GDM1 (cell line): ENCODE measurements at places on chromosomes 2 and 18.

- no peak for DNase-seq
These were observed 8.6 kb downstream of the INPP1 start for GRCh38 chr2:190351955-190352354.

GRCh38 chr2:80496346-80496745 is 191.8 kb upstream of the LRRTM1 start:
- DNase-seq, result no peak

GRCh38 chr18:3671176-3671575 is 221.2 kb downstream of the TGIF1 start:
- DNase-seq, result no peak

- no peak for DNase-seq
These were observed 147.8 kb upstream of the MAP3K20 start for GRCh38 chr2:172927641-172928357.
